ENCODE measurements at places on chromosomes 3 and 15. TPM values are rescaled to one million over a fixed set of nuclear protein-coding genes. Genes with fewer than 3 reads are reported as not detected.

DNA sequence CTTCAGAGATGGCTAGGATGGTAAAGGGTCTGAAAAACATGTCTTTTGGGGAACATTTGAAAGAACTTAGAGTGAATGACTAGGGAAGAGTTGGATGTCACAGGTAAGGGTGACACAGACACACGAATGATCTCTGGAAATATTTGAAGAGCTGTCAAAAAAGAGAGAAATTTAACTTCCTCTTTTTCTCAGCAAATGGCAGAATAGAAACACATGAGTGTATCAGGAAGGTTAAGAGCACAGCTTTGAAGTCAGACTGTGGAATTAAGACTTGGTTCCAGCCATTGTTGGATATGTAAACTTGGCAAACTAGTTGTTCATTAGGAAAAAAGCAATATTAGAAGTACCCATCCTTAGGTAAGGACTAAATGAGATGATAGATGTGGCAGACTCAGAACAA is 117.7 kb downstream of the IMPG2 start:
- no peak overlapping the region for H3K4me3 ChIP-seq
- no peak for DNase-seq
- H3K4me1 ChIP-seq: peaks cover 17% of the 10 kb centered on the region
- H3K27me3 ChIP-seq: peaks cover 2% of the 10 kb centered on the region
- H3K36me3 ChIP-seq: no peaks in the 10 kb centered on the region
- no peak overlapping the region for H3K27ac ChIP-seq

DNA sequence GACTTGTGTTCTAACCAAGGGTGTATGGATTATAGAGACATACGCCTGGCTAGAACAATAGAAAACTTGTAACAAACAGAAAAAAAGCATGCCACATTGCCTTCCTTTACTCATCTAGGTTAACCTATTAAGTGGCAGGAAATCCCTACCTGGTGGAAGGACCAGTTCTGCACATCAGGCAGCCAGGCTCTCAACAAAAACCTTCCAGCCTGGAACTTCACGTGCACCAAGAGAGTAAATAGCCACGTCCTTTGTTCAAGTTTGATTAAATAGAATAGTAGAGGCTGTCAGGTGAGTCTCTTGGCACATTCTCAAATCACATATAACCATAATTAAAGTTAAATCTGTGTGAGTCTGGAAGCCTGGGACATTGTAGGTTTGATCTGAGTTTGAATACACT is 85.0 kb upstream of the DPH6 start:
- no peaks in the 10 kb centered on the region for H3K36me3 ChIP-seq
- no peak overlapping the region for H3K27ac ChIP-seq
- no peaks in the 10 kb centered on the region for H3K27me3 ChIP-seq

DNA sequence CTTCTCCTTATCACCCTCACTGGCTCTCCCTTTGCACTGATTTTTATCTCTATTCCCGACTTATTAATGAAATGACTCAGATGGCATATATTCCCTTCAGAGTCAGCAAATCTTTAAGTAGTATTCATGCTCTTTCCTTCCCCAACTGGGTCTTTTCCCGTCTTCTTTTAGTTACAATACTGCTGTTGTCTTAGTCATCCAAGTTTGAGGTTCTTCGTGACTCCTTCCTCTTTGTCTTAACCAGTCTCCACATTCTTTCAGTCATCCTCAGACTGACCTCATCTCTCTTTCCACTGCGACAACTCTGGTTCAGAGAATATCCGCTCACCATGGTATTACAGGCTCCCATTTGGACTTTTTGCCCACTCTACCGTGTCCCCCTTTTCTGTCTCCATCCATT is 12.4 kb downstream of the WDR5B start:
- no peak overlapping the region for H3K27ac ChIP-seq
- no peaks in the 10 kb centered on the region for H3K27me3 ChIP-seq
- H3K4me1 ChIP-seq: no peaks in the 10 kb centered on the region
- H3K4me3 ChIP-seq: no peak overlapping the region
- no peak for DNase-seq

DNA sequence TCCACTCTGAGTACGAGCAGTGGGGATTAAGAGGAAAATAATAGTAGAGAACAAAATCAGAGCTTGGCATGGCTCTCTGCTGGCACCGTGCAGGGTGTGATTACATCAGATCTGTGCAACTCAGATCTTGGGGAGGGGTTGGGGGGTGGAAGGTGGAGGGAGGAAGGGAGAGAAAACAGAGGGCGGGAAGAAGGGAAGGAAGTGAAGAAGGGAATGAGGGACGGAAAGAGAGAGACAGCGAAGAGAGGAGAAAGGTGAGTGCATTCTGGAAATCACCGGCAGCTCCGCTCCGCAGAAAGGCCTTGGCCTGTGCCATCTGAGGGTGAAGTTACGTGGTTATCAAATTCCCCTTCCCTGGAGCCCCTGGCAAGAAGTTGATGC is 31.0 kb upstream of the ADAMTS17 start:
- no peak for DNase-seq
- peak overlapping the region; percentile 27 for H3K4me3 ChIP-seq

GRCh38 chr3:185997130-185997529 is 59.3 kb upstream of the TRA2B start:
- no peaks in the 10 kb centered on the region for H3K36me3 ChIP-seq
- H3K27ac ChIP-seq: no peak overlapping the region
- peaks cover 12% of the 10 kb centered on the region for H3K27me3 ChIP-seq
- DNase-seq: no peak
- H3K4me1 ChIP-seq: peaks cover 10% of the 10 kb centered on the region
- no peak overlapping the region for H3K4me3 ChIP-seq

DNA sequence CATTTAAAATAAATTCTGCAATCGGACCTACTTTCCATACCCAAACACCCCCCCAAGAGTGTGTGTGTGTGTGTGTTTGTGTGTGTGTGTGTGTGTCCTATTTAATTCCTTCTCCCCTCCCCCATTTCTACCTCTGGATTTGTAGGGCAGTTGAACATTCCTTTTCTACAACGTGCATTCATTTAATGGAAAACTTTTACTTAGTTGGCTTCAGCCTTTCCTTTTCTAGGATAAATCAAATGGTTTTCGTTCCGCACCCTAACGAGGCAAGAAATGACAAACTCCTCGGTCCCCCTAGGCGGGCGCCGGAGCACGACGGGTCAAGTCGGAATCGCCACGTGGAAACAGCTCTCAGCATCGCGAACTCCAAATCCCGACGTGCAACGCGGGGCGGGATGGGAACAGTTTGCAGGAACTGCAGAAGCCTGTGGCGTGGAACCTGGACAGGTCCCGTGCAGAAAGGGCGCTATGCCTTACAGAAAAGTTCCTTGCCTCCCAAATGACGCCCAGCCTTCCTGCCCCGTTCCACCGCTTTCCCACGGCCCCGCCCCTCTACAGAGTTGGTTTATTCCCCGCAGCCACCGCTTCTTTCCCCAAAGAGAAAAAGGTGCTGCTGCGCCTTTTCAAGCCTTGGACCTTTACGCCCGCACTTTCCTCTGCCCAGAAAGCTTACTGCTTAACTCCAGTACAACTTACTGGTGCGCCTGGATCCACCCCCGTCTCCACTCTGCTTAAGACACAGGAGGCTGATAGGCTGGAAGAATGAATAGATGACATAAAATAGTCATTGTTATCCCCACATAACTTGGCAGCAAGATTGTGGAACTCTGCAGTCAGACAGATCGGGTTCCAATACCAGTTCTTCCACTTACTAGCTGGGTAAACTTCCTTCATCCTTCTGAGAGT is 1.1 kb upstream of the EIF2B5 start:
- peaks cover 36% of the 10 kb centered on the region for H3K4me1 ChIP-seq

CD86 gene
- total RNA-seq: not detected

HHATL gene
- total RNA-seq: not detected

PLA2G4B gene
- total RNA-seq: 2.9 TPM

DMXL2 gene
- 20.0 TPM for total RNA-seq

RETNLB gene
- not detected for total RNA-seq

P2RY14 gene
- not detected for total RNA-seq
